ENCODE measurements at places on chromosomes 2 and 18. TPM values are rescaled to one million over a fixed set of nuclear protein-coding genes. Genes with fewer than 3 reads are reported as not detected.

Gene CSRNP3
- total RNA-seq = 246 TPM

Gene AGXT
- total RNA-seq = not detected

Gene IL36B
- total RNA-seq = not detected

Gene PSMA8
- not detected for total RNA-seq

Gene MROH2A
- total RNA-seq = not detected

Gene ACMSD
- total RNA-seq = not detected

DNA sequence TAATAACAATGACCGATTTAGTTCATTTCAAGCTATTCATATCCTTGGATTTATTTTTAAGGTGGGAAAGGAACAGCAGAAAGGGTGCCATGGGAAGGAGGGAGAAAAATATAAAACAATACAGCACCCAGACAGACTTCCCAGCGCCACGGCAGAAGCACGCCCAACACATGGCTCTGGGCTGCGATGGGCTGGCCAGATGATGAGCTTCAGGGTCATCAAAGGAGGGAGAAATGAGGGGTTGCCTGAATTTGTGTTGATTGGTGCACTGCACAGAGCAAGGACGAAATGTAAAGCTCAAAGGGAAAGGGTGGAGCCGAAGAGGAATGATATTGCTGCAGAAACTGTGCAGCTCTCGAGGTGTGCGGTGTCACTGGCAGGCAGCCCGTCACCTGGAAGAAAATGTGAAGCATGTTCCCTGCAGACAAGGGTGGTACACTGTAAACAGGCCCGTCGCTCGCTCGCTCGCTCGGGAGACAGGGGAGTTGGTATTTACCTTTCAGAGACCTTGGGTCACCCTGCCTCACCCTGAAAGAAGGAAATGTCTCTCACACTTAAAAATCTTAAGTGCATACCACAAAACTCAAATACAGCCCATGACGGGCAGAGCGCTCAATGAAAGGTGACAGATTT is 195.5 kb upstream of the CTAGE1 start:
- DNase-seq = no peak

DNA sequence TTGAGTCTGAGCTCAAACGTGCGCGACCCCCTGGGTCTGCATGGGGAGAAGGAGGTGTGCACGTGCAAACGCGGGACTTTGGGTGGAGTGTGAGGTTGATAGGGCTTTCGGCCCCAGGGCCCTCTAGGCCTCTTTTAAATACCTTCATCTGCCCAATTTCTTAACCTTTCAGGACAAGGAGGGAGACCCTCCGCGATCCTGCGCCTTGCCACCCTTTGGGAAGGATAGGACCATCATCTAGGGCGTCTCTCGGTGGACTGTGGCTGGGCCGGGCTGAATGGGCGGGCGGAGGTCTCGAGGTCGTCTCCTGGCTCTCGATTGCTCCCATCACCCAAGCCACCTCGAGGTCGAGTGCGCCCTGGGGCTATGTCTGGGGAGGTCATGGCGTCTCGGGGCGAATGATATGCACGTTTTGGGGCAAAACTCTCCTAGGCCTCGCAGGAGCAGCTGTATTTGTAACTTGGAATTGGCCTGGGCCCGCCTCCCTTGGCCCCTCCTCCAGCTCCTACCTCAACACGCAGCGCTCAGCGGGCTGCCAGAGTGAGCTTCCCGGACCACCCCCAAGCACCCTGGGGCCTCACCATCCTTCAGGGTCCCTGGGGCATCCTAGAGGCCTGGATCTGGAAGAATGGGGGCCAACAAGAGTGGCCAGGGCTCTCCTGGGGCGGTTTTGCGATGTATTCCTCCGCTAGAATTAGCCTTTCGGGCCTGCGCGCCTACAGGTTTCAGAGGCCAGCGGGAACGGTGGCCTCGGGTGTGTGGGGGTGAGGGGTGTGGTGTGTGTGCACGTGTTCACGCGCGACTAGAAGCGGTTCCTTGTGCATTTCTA is 8.7 kb upstream of the SIX3 start:
- no peak for DNase-seq

GRCh38 chr2:170139276-170139967 is 38.5 kb upstream of the MYO3B start:
- DNase-seq = no peak

GRCh38 chr2:209917154-209917771 is 85.2 kb upstream of the RPE start:
- DNase-seq = no peak

GRCh38 chr2:694174-694573 is 17.0 kb upstream of the TMEM18 start:
- no peak for DNase-seq

DNA sequence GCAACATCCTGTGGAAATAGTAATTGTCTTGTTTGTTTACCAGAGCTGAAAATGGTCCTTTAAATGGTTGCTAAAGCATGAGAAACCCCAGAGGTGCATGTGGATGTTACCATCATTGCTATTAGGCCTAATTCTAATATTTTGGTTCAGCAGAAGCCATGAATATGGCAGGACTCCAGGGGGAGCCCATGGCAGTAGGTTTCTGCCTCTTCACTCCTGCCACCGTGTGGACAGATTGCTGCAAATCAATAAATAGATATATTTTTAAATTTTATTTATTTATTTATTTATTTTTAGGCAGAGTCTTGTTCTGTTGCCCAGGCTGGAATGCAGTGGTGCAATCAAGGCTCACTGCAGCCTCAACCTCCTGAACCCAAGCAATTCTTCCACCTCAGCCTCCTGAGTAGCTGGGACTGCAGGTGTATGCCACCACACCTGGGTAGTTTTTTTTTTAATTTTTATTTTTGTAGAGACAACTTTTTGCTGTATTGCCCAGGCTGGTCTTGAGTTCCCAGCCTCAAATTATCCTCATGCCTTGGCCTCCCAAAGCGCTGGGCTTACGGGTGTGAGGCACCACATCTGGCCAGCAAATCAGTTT is 54.9 kb upstream of the CAPN13 start:
- DNase-seq = no peak

- no peak for DNase-seq
Observed at GRCh38 chr2:160267022-160267421, 67.0 kb upstream of the ITGB6 start.

DNA sequence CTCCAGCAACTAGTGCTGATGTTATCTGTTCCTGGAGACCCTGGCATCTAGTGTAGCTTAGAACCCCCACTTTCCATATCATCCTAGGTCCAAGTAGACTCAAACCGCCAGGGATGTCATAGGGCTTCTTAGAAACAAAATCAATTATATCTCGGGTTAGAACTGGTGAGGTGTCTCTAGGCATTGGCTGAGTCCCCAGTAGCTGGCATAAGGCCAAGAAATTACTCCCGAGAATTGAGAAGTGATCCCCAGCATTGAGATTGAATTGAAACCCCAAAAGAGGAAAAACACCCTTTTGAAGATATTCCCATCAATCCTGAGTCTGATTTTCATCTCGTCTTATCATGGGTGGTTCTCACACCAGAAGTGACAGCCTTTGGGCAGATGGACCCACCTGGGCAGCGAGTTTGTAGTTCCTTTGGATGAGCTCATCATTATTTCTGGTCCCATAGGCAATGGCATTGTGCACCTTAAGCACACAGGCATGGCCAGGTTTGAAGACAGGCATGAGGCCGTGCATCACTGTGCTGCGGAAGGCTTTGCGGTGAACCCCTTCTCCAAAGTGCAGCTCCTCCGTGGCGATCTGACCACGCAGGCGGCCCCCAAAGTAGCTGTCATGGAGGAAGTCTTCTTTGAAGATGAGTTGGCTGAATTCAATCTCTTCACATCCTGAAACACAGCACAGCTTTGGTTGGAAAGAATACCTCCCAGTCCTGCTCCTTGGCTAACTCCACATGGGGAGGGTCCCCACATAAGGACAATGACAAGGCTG is 112.2 kb downstream of the ALPK2 start:
- DNase-seq = no peak

DNA sequence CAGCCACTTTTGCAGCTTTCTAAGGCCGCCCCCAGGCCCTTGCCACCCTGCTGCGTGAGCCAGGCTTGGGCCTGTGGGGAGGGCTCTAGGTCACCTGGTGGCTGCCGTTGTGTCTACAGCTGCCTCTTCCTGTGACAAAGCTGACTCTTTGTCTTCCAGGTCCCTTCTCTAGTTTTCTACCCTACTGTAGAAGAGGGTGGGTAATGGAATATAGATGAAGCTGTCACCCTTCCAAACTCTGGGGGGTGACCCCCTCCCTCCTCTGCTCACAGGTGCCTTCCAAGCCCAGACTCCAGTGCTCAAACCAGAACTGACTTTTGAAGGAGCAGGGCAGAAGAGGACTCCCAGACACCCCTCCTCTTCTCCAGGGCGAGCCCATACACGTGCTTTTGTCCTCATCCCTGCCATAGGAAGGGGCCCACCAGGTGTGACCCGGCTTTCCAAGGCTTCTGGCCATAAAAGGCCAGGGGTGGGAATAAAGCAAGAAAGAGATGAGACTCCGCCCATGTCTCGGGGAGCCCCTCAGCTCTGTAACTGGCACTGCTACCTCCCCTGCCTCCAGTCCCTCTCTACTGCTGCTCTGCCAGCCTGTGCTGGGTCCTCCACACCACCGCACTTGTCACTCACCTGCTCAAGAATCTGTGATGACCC is 17.9 kb upstream of the SDC1 start:
- DNase-seq = no peak

DNA sequence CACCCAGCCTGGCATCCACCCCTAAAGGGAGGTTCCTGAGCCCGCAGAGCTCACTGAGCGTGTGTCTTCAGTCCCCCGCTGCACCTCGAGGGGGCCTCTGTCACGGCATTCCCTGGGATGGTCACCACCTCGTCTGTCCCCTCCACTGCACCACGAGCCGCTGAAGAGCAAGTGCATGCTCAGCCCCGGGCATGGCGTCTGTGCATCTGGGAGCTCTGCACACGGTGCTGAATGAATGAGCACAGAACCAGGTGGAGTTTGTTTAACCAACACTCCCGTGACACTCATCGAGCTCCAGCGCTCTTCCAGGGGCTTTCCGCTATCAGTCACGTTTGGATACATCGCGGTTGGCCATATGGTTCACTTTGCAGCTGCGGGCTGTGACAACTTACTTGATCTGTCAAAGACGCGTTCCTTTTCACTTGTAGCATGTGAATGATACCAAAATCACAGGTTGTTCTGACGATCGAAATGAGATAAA is 9.2 kb downstream of the ALLC start:
- no peak for DNase-seq

DNA sequence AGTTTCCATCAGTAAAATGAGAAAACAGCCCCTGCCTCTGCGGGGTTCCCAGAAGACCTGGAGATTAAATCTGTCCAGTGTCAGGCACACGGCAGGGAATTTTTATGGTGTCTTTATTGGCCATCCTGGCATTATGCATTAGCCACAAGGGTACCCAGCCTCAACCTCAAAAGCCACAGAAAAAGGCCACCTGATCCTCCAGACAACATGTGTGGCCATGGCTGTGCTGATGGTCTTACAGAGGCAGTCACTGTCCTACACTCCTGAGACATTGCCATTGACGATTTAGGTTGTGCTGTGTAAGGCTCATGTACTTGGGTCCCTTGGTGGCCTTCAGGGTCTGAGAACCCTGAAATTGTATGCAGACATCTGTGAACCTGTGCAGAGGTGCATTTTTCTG is 115.6 kb downstream of the SMAD7 start:
- no peak for DNase-seq

GRCh38 chr2:235744161-235744560 is 250.3 kb downstream of the AGAP1 start:
- no peak for DNase-seq

DNA sequence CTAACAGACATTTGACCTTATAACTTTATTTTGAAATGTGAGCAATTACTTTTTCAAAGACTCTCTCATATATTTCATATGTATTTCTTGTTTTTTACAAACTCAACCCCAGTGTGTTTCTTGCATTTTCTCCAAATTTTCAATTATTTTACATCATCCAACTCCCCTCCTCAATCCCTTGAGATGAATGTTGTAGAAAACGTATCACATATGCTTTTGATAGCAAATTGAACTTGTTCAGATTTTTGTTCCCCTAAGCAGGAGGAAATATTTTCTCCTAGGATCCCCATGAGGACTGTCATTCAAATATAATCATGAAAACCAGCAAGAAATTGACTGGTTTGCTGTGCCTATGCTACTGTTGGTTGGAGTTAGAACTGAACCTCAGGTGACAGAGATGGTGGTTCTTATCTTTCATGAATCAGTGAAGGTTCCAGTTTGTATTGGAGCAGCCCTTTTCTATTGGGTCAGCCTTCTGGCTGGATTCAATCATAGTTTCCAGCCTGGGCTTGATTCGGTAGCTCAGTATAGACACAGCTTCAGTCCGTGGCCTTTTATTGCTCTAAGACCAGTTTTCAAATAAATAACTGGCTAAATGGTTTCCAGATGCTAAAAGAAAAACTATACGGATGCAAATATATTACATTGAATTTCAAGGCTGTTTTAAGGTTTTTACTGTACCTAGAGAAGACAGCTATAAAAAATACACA is 591.0 kb downstream of the EPHA4 start:
- DNase-seq = no peak

- DNase-seq = no peak
Observed at GRCh38 chr18:12744103-12744502, 41.3 kb downstream of the PSMG2 start.

DNA sequence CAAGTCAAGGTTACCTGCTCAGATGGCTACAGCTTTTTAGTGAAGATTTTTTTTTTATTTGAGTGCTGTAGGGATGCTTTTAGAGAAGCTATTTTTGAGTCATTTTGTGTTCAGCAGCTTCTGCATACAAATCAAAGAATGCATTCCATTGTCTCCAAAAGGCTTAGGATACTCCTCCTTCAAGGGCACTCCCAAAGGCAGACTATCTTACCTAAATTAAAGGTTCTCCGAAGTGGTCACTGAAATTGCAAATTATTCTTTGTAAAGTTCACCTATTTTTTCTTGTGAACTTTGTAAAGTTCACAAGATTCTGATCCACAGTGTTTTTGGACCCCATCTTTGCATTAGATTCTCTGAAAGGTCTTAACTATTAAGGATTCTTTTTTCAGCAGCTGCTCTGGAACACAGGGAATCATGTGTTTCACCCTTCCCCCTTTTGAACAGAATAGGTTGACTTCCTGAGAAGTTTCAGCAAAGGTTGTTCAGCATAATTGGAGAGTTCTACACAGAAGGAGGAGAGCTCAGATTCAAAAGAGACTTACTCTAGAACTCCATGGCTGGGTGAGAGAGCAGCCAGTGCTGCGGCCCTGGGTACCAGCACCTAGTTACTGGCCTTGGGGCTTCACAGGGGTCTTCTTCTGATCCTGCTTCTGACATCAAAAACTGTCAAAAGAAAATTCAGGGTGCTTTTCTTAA is 14.5 kb downstream of the CLIP4 start:
- no peak for DNase-seq

- DNase-seq = no peak
Observed at GRCh38 chr2:196376984-196377877, 205.9 kb upstream of the STK17B start.

GRCh38 chr2:28326469-28326805 is 66.2 kb upstream of the FOSL2 start:
- DNase-seq = no peak

- DNase-seq = no peak
Observed at GRCh38 chr2:203786549-203787351, 80.3 kb downstream of the CD28 start.

- DNase-seq = no peak
Observed at GRCh38 chr2:56309626-56310170, 125.9 kb downstream of the CCDC85A start.

All from occipital lobe (tissue), 3 donors.